ENCODE measurements at places on chromosomes 7 and 10.

DNA sequence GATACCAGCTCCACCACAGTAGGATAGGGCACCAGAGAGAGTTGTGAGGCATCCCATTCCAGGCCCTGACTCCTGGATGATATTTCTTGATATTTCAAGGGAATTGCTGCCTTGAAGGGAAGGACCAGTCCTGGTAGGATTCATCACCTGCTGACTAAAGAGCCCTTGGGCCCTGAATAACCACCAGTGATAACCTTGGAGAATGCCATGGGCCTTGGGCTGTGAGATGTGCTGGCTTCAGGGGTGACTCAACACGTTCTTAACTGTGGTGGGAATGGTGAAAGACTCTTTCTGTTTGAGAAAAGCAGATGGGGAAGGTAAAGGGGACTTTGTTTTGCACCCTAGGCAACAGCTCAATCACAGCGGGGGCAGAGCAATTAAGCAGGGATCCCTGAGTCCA, 21.4 kb upstream of the ASZ1 start:
- no peak for DNase-seq

DNA sequence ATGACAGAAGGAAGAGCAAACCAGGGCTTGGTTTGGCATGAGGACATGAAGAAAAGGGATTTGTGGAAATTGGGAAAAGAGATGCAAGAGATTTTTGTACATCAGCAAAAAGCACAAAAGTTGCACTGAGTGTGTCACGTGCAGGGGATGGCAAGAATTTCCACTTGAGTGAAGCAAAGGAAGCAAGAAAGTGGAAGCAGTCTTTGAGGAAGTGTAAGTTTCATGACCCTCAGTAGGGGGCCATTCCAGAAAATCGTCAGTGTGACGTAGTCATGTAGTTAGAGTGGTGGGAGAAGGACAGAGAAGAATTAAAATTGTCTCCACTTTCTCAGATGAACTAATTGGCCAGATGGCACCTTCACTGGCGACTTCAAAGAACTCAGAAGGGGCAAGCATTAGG, 123.3 kb upstream of the FZD1 start:
- DNase-seq, result no peak

- DNase-seq, result no peak
Measured at GRCh38 chr10:99912041-99912440, 97.7 kb downstream of the DNMBP start.

DNA sequence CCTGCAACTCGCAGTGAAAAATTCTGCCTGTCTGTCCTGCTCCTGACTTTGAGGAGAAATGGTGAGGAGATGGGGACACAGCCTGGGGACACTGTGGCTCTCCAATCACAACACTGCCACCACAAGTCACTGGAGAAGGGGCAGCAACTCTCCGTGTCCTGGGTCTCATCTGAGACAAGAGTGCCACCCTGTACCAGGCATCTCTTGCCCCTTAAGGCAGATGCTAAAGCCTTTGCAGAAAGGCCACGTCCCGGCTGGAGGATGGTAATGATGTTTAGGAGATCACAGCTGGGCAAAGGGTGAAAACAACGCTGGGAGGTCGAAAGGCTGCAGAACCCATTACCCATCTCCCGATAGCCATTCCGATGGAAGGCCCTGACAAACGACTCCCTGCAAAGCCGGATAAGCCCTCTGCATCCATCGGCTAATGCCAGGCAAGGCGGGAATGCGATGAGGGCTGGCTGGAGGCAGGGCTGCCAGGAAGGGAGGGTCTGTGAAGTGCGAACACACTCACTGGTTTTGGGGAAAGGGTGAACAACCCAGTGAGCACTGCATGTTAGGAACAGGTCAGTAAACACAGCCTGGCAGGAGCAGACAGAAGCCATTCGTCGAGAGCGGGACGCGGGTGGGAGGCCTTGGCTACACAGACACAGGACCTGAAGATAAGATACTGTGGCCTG, 190.8 kb downstream of the ADARB2 start:
- DNase-seq, result no peak

GRCh38 chr7:71612911-71613310, 481.0 kb downstream of the GALNT17 start:
- DNase-seq, result no peak

DNA sequence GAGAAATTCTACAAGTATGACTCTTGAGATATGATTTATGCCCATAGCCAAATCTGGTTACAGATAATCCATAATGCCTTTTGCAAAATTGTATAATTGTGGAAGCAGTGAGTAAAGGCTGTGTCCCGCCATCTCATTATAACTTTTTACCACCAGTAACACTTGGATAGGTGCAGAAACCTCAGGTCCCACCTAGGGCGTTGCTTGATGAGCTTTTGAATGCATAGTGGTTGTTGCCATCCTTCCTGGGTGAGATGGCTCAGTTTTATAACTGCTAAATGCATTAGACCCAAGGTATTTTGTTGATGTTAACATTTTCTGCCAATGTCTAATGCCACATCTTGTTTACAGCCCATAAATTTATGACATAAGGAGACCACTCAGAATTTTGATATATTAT, 42.9 kb downstream of the CFAP58 start:
- DNase-seq, result no peak

GRCh38 chr7:92824450-92824849, 11.9 kb downstream of the CDK6 start:
- DNase-seq, result no peak

DNA sequence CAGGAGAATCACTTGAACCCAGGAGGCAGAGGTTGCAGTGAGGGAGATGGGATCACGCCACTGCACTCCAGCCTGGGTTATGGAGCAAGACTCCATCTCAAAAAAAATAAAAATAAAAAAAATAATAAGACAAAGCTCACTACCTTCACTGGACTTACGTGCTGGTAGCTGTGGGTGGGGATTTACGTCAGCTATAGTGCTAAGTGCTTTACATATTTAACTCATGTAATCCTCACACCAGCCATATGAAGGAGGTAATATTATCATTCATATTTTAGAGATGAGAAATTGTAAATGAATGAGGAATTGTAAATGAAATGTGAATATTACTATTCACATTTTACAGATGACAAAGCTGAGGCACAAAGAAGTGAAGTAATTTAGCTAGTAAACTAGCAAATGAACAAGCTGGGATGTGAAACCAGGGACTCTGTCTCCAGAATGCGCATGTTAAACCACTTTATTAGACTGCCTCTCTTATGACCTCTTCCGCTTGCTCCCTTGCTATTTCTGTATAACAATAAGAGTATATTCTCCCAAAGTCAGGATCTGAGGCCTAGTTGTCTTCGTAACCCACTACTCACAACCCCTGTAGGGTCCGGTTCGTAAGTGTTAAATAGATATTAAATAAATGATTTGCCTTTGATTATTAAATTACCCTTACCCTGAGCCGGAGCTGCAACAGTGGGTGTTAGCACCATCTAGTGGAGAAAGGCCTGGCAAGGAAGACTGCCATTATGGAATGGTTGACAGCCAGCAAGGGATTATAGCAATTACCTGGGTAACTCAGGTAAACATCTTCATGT, 70.2 kb downstream of the HTR7 start:
- DNase-seq, result peak; percentile 64

DNA sequence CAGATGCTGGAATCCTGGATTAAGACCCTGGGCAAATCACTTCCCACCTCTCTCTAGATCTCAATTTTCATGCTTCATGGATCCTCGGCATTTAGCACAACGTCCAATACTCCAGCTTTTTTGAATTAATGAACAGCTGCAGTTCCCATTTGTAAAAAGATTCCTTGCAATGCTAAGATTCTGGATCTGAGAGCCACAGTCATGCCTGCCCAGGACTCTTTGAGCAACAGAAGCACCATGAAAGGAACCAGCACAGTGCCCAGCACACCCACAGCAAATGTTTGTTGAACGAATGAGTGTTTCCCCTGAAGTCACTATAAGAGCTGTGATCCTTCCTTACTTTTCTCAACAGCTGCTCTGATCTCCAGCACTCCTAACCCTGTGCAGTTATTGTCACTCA, 20.8 kb upstream of the DDIT4 start:
- DNase-seq, result no peak

DNA sequence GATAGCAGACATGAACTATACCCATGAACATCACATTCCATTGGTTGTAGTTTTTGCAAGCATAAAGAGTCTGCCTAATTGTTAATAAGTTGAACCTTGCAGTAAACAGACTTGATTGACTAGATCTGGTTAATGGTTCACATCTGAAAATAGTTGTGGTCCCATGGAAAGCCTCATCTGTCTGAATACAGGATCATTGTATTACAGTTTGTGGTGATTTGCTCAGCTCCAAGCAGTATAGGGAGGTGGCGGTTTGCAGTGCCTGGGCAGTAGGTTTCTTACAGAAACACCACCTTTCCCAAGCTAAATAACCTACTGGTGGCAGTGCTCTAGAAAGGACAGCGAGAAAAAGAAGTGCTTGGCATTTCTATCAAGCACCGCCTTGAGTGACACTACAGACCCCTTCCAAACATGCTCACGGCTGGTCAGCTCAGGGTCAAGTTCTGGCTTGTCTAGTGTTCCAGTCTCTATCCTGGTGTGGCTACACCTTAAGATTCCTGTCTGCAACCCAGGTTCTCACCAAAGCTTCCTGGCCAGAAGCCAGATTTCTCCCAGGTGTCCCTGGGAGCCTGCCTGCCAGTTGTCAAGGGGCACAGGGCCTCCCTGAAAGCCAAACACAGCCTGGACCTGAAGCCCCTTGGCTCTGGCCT, 119.9 kb downstream of the FANK1 start:
- no peak for DNase-seq

DNA sequence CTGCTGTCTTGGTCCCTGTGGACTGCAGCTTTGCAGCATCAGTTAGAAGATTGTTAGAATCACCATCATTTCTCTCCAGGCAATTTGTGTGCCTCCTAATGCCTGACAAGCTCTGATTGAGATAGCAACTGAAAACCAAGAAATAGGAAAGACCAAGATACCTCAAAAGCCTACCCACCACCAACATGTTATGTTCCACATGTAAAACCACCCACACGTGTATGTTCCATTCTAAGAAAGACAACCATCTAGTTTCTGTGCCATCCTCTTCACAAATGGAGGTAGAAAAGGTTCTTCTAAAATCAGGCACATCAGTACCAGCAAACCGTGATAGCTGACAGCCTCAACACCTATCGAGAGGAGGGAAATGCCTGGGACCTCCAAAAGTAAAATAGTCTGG, 46.9 kb downstream of the TASOR2 start:
- no peak for DNase-seq

DNA sequence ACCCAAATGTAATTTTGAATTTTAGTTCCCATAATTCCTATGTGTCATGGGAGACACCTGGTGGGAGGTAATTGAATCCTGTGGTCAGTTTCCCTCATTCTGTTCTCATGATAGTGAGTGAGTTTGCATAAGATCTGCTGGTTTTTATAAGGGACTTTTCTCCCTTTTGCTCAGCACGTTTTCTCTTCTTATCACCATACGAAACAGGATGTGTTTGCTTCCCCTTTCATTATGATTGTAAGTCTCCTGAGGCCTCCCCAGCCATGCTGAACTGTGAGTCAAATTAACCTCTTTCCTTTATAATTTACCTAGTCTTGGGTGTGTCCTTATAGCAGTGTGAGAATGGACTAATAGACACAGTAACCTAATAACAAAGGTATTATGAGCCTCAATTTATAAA, 36.1 kb upstream of the ZNF736 start:
- no peak for DNase-seq

DNA sequence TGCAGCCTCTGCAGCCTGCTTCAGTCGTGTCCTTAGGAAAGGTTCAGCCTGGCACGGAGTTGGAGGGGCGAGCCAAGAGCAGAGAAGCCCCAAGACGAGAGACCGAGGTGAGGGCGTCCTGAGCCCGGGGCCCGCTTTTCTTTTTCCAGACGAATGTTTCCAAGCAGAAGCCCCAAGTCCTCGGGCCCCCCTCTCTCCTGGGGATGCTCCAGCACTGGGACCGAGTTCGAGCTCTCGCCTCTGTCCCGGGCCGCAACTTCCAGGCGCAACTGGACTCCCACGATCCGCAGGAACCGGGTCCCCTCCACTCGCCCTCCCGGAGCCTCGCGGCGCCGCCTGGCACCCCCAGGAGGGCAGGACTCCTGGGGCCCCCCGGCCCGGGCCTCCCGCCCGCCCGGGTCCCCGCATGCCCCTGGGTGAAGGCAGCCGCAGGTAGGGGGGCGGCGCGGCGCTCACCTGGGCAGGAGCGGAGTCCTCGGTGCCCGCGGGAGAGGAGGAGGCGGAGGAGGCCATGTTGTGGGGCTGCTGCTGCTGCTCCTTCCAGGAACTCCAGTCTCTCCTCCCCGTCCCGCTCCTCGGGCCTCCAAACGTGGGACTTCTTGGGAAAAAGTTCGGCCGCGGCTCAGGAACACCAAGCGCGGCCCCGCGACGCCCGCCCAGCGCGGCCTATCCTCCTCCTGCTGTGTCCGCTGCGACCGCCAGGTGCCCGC, 45.3 kb upstream of the CDK1 start:
- DNase-seq, result peak; percentile 51

GRCh38 chr10:2471811-2472210, 595.5 kb upstream of the PFKP start:
- DNase-seq, result no peak

DNA sequence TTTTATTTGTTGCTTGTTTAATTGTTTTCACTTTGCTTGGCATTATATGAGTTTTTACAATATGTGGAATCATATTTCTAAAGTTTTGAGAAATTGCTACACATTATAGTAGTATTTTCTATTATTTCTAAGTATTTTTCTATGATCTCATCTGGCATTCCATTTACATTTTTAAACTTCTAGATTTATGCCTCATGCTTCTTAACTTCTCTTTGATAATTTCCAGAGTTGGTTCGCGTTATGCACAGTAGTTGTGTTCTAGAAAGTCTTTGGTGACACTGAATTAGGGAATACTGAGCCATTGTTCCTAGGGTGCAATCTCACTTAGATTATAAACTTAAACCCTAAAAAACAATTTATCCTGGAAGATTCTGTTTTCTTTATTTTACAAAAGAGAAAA, 129.2 kb downstream of the GNAI1 start:
- DNase-seq, result no peak

GRCh38 chr10:104342941-104343411, 4.7 kb upstream of the ITPRIP start:
- DNase-seq, result no peak

DNA sequence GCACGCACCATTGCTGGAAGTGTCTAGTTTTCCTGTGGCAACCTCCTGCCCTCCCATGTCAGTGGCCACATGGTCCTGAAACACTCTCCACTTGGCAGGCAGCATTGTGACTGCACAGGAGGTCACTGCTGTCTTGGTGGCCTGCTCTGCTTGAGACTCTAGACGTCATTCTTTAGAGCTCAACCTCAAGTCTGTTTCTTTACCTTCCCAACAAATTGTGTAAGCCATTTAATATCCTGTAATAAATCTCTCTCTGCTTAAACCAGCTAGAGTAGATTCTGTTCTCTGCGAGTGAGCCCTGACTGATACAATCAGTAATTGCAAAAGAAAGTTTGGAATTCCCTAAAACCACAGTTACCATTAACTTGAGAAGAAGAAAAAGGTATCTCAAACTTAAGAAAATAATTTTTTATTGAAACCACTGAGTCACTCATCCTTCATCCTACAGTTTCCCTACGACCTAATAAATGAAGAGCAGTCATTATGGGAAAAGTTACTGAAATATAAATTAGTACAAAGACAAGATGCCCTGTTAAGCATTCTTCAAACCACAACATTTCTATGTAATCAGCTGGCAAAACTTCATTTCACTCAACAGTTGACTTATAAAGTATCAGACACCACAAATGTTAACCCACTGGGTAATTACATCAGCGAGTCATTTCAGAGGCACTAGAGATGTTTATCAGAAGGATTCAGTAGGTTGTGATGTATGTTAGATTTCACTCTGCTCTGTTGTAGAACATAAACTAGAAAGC, 18.0 kb downstream of the SLC25A13 start:
- peak; percentile 25 for DNase-seq

GRCh38 chr10:78657163-78657861, 411.5 kb upstream of the ZMIZ1 start:
- DNase-seq, result peak; percentile 87
